ENCODE measurements at places on chromosomes 12 and 14.

DNA sequence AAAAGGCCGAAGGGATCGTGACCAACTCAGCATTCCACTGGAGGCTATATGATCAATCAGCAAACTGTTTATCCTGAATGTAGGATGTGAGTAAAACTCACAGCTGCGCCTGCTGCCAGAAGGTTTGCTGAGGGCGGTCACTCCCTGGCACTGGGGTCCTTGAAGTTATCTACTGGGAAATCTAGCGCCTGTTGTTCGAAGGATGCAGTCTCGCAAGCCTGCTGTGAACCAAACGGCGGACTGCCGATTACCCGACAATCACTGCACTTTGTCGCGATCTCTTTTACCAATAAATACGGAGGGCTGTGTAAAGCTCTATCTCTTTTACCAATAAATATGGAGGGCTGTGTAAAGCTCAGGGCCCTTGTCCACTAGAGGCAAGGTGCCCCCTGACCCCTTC lies 12.9 kb downstream of the DDX51 start:
- no peak for DNase-seq

GRCh38 chr14:22386924-22387775 lies 201.9 kb downstream of the DAD1 start:
- DNase-seq: no peak

- DNase-seq: no peak
These were observed 1.3 kb upstream of the RASSF3 start for GRCh38 chr12:64608901-64609535.

DNA sequence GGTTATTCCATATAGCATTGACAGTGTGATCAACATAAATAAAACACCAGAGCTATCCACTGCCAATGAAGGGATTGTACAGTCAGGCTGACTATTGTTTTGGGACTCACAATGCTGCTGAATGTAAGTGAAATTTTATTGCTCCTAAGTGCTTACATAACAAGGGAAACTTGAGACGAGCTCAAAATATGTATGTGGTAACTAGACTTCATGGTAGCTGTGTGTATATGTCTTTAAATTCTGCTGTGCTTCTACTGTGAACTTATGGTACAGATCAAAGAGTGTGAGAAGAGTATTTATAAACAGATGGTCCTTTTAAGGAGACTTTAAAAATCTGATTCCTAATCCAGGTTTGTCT lies 6.9 kb downstream of the FLRT2 start:
- no peak for DNase-seq

GRCh38 chr12:110004598-110004997 lies 5.4 kb downstream of the ANKRD13A start:
- no peak for DNase-seq

DNA sequence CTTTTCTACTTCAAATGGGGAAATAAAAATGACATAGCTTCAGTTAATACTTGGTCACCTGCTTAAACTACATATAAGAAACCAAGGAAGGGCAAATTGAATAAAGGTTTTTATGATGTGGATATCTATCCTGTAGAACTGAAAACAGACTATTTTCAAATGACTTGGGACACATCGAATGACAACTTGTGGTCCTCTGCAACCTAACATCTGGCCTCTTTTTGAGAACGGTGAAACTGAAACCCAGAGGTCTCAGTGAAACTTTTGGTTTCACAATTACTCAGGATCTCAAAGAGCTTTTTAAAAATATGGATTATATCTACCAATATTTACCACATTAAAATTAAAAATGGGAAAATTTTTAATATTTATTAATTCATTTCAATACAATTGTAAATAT lies 65.2 kb downstream of the PPP2R5E start:
- no peak for DNase-seq

- DNase-seq: no peak
These were observed 913.7 kb downstream of the RPS29 start for GRCh38 chr14:48672506-48672905.

DNA sequence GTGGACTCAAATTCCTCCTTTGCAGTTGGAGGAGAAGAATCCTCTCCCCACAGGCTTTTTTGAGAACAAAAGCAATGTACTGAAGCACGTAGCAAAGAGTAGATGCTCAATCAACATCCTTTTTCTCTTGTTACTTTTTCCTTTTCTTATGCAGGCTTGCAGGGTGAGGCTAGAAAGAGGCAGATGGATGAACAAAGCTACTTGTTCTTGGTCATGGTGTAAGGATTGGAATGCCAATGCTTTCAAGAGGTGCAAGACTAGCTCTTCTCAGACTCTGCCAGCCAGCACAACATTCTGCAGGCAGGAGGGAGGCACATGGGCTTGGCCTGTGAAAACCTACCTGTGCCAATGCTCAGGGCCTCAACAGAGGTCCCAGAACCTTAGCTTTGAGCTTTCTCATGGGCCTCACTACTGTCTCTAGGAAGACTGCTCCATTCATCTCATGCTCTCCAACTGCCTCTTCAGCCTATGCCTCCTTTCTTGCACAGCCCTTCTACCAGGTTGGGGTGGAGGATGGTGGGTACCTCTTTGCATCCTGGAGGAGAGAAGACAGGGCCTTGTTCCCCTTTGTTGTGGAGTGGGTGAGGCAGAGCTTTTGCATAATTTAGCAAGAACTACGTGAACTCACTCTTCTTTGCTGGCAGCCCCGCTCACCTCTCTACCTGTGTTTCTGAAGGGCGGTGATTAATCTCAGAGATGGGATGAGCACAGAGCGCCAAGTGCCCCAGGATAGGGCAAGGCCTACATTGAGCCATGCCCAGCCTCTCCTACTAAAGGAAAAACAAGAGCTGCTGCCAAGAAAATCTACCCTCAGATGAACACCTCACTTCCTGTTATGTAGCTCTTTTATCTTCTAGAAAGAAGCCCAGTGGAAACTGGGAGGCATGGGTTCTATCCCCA lies 1119.7 kb downstream of the VRK1 start:
- DNase-seq: no peak

DNA sequence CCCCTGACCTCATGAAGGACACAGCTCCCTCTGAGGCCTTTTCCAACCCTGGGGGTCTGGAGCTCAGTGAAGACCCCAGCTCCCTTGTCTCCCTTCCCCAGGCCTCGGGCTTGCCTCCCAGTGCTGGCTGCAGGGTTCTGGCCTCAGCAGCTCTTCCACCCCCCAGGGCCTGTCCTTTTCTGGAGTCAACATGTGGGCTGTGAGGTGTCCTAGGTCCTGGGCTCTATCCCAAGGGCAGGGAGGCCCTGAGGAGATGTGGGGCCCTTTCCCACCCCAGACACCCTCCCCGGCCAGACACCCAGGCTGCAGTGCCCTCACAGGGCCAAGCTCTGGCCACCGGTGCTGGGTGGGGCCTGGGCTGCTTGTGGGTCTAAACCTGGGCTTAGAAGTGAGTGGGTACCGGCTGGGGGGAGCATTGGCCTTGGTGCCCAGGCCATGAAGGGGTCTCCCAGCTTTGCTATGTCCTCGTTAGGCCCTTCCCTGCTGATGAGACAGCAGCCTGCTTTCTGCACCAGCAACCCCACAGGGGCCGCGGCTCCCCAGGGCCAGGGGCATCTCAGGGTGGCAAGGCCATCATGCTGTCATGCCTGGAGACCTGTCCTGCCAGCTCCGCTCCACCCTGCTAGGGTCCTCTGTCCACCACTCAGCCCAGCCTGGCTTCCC lies 2.7 kb upstream of the CRIP2 start:
- no peak for DNase-seq

- no peak for DNase-seq
These were observed 5.3 kb upstream of the HNF1A start for GRCh38 chr12:120972870-120973543.

DNA sequence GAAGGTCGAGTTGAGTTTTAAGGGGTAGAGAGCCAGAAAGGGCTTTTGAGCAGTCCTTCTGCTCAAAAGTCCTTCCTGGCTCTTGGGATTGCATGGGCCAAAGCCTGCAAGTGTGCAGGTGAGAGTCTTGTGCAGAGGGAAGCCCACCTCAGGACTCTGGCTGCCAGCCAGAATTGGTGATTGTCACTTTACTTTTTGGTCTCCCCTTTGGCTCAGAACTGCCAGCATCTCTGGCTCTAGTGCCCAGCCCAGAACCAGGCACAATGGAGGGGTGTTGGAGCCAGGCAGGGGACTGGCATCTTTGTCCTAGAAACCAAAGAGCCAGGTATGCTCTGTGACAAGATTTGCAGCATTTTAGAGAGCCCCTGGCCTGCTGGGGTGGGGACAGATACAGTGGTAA lies 23.5 kb downstream of the FAM222A start:
- DNase-seq: no peak

DNA sequence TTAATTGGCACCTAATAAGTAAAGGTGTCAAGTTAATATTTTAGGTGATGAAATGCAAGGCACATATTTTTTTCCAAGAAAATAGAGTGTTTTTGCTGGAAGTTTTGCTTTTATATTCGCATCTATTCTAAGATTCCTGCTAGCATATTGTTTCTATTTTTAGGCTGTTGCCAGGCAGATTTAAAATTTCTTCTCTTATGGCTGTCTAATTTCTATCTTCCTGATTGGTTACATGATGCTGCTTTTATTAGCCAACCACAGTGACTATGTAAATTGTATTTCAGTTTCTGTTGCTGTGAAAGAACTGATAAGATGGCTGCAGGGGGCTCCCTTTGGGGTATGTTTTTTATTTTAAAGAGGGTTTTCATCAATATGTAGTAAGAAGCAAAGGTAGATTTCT lies 42.7 kb downstream of the ATF7IP start:
- DNase-seq: no peak

GRCh38 chr14:99348816-99349614 lies 77.0 kb upstream of the BCL11B start:
- DNase-seq: no peak

DNA sequence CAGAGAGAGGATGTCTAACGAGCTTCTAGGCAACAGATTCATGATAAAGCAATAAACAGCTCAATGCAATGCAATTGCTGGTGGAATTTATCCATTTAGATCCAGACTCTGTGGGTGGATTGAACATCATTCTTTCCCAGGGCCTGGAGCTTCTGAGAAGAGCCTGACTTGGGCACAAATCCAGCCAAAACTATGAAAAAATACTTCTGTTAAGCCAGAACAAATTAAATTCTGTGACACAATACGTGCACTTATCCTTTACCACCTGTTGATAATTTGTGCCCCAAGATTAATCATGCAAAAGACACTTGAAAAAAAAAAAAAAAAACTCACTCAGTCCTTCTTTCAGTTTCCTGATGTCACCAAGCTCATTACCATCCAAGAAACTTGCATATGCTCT lies 446.0 kb upstream of the DCN start:
- no peak for DNase-seq
